ENCODE measurements at places on chromosomes 5 and 9.

GRCh38 chr5:141691286-141691866 is 9.3 kb upstream of the ARAP3 start:
- no peak for DNase-seq

GRCh38 chr9:80692751-80693150 is 996.6 kb downstream of the TLE1 start:
- DNase-seq, result no peak

DNA sequence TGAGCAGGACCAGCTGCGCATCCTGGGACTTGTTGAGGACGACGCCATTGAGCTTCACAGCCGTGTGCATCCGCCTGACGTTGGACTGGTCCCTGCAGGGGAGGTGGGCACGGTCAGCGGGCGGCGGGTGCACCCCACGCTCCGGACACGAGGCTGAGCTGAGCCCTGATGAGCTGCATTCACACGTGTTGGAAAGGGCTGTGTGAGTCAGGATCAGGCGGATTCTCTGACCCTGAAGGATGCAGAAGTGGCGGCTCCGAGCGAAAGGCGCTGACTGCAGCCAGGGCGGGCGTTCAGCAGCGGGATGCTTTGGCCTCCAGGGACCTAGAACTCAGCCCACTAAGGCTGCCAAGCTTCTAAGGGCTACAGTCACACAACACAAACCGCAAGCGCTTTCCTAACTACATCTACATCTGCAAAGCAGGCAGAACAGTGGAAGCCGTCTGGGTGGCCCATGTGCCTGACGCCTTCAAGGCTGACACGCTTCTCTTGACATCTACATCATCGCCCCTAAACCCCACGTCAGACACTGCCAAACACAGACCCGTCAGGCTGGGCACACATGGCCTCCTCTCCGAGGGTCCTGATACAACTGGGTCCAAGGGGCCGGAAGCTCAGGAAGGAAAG is 44.9 kb downstream of the NKD2 start:
- no peak for DNase-seq

DNA sequence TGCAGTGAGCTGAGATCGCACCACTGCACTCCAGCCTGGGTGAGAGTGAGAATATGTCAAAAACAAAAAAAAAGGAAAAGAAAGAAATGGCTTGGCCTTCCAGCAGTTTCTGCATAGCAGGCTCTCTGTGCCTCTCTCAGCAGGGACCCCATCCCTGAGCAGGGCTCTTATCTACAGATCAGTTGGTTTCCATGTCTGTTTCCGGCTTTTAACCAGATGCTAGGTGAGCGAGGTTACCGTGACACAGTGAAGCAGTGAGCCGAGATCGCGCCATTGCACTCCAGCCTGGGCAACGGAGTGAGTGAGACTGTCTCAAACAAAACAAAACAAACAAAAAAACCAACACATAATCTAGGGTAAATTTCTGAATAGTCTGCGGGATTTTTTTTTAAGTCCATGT is 51.4 kb downstream of the COL5A1 start:
- DNase-seq, result no peak

GRCh38 chr9:133774799-133775198 is 36.6 kb upstream of the SARDH start:
- no peak for DNase-seq

- DNase-seq, result no peak
Observed at GRCh38 chr9:76358628-76359280, 35.5 kb downstream of the RFK start.

DNA sequence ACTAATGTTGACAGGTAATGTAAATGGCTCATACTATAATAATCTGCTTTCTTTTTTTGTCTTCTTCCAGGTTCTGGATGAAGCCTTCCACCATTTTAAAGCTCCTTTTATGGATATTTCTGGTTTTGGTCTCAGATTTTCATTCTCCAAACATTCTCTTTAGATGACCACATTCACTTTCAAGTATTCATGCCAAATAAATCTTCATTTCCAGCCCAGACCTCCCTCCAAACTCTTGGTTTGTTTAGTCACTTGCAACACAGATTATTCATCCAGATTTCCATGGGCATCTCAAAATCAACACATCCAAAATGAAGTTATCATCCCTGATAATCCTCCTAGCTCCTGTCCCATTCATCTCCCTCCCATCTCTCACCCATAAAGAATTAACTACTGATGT is 40.3 kb upstream of the SVEP1 start:
- no peak for DNase-seq

GRCh38 chr5:117058740-117059139 is 484.1 kb upstream of the SEMA6A start:
- no peak for DNase-seq

DNA sequence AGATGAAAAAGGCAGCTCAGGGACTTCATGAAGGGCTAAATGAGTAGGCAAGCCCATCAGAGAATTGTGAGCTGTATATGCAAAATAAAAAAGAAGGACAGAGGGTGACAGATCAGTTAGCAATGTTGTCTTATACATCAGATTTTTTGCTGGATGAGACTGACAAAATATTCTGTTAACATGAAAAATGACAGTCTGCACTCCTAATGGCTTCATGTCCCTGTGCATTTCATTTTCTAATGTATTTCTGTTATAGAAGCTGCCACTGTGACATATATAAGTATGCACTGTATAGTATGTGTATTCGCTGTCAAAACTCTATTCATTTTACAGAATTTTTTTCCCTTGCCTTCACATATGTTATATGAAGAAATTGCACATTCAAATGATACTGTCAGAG is 559.5 kb downstream of the DMRTA1 start:
- DNase-seq, result no peak

GRCh38 chr5:39255406-39255805 is 36.0 kb upstream of the FYB1 start:
- DNase-seq, result no peak

DNA sequence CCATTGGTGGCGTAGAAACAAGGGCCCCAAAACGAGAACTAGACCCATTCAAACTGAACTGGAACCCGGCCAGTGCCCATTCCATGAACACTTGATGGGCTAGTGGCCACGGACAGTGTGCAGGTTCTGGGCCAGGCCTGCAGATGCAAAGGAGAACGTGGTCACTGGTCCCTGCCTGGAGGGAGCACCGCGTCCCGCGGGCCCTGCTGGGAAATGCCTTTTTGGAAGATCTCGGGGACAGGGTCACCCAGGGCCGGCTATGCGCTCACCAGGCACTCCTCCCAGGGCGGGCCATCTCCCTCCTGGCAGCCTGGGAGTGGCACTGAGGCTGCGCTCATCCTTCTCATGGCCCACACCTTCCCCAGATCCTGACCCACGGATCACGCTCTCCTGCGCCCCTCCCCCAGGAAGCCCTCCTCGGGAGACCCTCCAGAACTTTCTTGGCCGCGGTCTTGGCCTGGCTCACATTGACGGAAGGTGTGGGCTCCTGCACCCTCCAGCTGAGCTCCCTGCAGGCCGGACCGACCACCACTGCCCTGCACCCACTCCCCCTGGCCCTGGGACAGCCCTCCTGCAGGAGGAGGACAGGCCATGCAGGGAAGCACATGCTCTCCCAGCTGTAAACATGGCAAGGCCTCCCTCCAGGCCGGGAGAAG is 2.8 kb upstream of the DIPK1B start:
- no peak for DNase-seq

DNA sequence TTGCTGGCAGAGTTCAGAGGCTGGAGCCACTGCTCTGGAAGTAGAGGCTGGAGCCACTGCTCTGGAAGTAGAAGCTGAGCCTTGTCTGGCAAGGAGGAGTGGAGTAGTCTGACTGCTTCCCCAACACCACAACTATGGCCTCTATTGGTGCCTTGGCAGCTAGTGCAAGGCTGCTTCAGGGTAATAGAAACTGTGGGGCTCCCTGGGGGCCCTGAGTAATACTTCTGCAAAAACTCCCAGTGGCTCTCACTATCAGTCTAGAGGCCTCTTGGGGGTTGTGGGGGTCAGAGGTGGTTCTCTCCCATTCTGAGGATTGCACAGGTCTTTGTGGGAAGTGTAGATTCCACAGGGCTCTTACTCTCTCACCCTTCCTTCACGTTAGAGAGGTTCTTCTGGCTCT is 629.0 kb upstream of the PTPRD start:
- DNase-seq, result no peak

- DNase-seq, result no peak
Observed at GRCh38 chr9:2179567-2179966, 164.4 kb downstream of the SMARCA2 start.

- DNase-seq, result peak; percentile 26
Observed at GRCh38 chr5:78677777-78678668, 29.5 kb upstream of the LHFPL2 start.

DNA sequence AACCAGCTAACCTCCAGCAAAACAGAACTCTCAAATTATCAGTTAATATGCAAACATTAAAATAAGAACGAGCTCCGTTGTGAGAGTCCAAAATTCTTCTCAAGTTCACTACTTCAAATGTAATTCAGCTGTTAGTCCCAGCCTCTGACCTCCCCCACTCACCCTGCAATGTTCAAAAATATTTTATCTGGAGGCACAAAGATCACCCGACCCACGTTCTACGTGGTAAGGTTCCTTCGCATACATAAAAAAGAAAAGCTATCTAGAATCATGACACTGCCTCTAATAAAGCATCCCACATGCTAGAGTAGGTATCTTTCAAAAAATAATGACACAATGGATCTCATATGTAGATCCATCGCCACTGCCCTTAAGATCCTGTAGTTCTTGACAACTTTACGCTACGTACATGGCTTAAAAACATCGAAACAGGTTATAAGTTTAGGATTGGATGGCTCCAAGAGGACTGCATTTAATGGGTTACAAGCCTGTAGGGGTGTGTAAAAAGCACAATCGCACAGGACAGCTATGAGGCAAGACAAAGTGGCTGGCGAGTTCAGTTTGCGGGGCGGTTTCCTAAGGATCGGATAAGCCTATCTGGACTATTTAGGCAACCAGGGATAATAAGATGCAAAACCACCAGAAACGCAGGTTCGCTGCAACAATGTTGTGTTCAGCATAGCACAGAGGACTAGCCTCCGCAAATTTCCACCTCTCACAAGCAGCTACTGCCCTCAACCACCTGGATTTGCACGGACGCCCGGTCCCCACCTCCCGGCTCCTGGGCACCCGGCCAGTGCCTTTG is 969 bp downstream of the CLK4 start:
- no peak for DNase-seq

DNA sequence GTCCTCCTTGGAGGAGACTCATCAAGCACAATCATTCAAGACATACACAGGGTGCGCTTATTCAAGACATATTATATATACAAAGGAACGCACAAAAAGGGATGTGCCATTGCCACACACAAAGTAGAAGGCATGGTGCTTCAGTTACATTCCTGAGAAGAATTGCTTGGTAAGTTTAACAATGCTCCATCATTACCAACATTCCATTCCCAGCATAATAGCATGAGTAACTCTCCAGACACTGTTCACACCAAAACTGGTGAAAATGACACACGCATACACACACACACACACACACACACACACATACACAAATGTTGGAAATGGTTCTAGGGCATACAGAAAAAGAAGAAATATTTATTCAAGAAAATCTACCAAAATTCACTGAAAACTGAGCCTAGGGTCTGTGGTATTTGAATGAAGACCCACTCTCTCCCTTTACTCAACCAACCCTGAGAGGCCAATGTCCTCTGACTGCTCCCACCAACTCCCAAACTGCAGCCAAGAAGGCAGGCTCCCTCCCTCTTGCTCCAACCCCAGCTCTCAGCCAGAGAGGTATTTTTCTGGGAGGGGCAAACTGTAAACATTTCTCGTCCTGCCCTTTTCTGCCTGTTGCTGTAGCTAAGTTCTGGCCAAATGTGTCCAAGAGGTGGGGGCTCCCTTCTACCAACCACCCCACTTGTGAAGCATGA is 19.9 kb downstream of the UGT3A1 start:
- no peak for DNase-seq

DNA sequence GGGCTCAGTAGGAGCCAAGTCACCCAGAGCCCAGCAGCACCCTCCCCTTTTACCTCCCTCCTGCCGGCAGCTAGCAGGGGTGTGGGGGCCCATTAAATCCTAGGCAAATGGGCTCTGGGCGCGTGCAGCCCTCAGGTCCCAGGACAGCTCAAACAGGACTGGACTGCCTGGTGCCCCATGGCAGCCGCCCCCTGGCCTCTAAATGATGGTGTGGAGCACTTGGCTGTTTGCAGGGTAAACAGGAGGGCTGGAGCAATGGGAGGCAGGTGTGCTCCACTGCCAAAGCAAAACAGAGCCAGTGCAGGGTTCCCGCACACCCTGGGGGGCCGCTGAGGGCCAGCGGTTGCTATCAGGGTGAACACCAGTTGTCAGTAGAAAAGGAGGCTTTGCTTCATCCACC is 55.9 kb upstream of the C5orf58 start:
- DNase-seq, result no peak

GRCh38 chr9:5582835-5583195 is 46.1 kb upstream of the RIC1 start:
- DNase-seq, result peak; percentile 21

GRCh38 chr5:53128481-53128880 is 18.9 kb upstream of the MOCS2 start:
- no peak for DNase-seq

- no peak for DNase-seq
Observed at GRCh38 chr5:53779541-53779981, 219.1 kb downstream of the NDUFS4 start.

DNA sequence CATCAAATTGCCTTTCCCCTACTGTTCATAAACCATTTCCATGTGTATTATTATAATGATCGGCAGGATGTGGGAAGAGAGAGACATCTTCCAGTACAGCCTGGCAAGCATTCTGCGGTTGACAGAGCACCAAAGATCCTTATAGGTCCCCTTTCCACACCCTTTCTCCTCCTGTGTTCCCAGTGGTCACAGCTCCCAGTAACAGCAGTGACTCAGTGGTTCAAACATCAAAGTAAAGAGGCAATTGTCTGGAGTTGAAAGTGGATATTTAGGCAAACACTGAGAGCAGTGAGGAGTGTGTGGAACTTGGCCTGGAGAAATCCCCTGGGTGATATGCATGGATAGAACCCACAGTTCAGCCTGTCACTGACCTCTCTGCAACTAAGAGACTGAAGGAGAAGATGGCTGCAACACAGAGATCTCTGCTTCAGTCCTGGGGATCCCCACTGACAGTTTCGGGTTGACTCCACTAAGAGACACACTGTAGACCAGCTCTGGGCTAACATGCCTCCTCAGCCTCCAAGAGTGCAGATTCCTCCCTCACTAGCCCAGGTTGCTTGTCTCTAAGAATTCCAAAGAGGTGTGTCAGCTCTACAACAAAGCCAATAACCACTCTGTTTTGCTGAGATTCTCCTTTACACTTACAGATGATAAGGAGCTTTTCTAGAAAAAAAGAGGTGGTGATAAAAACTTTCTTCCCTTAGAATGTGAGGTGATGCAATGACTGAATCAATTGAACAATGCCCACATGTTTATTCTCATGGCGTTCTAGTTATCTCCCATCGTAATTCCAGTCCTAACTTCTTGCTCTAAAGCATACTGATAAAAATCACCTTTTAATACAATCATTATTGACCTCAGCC is 94.4 kb upstream of the IL6ST start:
- DNase-seq, result peak; percentile 15

- DNase-seq, result no peak
Observed at GRCh38 chr9:136512651-136513071, 29.8 kb upstream of the SEC16A start.

Measured in brain pericyte (primary cell).